ENCODE measurements at places on chromosomes 13 and 19.

DNA sequence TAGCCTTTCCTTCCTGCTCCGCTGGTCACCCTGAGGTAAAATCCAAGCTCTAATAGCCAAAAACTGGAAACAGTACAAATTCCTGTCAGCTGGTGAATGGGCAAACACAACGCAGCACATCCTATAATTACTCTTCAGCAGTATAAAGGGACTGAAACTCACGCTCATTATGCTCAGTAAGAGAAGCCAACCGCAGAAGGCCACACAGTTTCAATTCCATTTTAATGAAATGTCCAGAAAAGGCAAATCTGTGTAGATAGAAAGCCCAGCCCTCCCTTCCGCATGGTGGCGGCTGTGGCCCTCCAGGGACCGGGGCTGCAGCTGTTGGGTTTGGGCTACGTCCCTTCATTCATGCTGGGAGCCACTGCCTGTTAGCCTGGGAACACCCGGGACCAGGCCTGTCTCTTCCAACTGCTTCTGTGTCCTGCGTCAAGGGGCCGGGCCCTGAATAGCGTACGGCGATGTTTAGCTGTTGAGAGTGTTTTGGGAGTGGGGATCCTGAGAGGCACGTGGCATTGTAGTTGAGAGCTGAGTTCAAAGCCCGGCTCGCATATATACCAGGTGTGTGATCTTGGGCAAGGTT lies 23.5 kb downstream of the NKPD1 start:
- DNase-seq, result no peak

- no peak for DNase-seq
Observed at GRCh38 chr13:109700176-109700575, 86.2 kb downstream of the IRS2 start.

DNA sequence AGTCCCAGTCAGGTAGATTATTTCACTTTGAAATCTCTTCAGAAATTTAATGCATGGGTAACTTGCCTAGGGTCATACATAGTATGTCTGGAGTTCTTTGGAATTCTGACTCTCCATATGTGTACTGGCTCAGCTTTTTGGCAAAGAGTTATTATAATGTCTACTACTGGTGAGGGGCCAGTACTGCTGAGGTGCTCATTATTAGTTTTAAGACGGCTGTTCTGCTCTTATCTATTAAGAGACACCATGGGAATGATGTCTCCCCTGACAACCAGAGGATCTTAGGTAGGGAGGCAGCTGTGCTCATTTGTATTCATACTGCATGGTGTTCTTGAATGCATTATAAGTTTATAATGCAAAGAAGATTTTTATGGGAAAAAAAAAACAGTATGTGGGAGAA lies 184.1 kb downstream of the RGCC start:
- no peak for DNase-seq

- DNase-seq, result peak; percentile 46
Observed at GRCh38 chr13:113527272-113527958, 36.9 kb upstream of the DCUN1D2 start.

GRCh38 chr19:51735759-51736449 lies 12.1 kb upstream of the HAS1 start:
- DNase-seq, result no peak

DNA sequence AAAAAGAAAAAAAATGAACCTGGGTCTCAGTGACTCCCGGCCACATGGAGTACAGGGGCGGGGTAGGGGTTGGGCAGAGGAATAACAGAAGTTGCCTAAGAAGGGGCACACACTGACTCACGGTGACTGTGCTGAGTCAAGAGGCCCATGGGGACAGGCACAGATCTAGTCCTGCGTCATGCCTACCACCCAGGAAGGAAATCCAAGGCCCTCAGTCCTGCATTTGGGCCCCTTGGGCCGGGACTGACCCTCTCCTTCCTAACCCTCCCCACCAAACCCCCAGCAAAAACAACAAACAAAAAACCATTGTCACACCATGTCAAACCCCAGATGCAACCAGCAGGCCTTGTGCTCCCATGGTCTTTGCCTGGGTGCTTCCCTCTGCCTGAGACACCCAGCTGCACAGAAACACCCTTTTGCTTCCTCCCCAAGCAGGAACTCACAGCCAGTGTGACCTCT lies 9.6 kb upstream of the NOTCH3 start:
- DNase-seq, result no peak

- DNase-seq, result no peak
Observed at GRCh38 chr13:20006206-20006605, 47.7 kb downstream of the ZMYM2 start.

GRCh38 chr19:45973553-45974338 lies at the start of gene NOVA2:
NOVA2 (minus strand) TSS chr19:45973865; CDS start chr19:45973351, 514 bp downstream.
- DNase-seq, result no peak

- no peak for DNase-seq
Observed at GRCh38 chr13:48485432-48485831, 47.4 kb downstream of the RCBTB2 start.

- DNase-seq, result no peak
Observed at GRCh38 chr13:25468325-25469168, 96.8 kb downstream of the ATP8A2 start.

GRCh38 chr13:92681239-92681638 lies 545.4 kb upstream of the GPC6 start:
- no peak for DNase-seq

GRCh38 chr13:19836472-19836871 lies 27.0 kb downstream of the ZMYM5 start:
- DNase-seq, result no peak

DNA sequence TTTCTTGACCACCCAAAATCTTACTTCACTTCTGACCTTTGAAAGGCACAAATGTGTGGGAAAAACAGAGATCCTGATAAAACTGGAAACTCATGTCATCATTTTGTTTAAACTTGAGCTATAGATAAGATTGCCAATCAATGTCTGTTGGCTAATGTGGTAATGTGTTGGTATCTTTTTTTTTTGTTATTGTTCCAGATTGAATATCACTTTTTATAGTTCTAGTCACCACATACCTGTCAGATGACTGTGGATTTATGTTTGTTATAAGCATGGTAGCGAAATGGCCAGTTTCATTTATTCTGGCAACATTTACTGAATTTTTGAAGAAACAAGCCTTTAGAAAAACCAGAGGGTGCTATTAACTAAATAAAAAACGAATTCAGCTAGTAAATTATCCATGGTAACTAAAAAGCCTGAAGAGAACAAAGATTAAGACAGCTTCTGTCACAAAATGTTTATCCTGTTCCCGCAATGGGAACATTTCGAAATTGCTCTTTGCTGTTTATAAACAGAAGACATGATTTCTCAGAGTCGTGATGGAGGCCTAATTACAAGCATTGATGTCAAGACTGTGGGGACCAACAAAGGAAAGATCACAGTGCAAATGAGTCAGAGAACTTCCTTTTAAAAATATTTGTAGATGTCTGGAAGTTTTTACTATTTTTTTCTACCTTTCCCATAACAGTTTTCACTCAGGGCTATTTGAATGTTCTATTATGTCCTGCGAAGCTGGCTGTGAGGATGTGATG lies 82.9 kb upstream of the POSTN start:
- no peak for DNase-seq

- no peak for DNase-seq
Observed at GRCh38 chr13:42946927-42947326, 45.1 kb downstream of the EPSTI1 start.

DNA sequence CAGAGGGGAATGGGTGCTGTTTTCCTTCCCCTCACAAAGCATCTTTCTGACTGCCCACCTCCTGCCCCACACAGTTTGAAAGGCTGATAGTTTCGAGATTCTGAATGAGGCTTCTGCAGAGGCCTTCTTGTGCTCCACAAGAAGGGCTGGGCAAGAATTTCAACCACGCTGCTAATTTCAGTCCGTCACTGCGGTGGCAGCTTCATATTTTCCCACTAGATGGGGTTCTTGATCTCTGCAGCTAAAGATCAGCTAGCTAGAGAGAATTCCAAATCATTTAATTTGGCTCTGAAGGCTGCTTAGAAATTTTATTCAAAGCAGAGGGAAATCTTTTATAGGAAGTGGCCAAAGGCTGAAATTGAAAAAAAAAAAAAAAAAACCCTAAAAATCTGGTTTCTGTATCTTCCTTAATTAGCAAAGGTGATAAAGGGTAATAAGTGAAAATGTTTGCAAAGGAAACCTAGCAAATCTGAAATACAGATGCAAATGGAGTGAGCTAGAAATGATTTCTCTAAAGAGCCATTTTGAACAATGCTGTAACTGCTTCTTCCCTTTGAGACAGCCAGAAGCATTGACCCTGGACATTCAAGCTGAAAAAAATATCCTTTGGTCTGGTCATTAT lies 38.0 kb upstream of the C13orf42 start:
- DNase-seq, result no peak

GRCh38 chr13:95571941-95572340 lies 19.4 kb downstream of the CLDN10 start:
- DNase-seq, result no peak

- no peak for DNase-seq
Observed at GRCh38 chr19:5940260-5941208, 26.5 kb downstream of the CAPS start.

GRCh38 chr19:1248139-1248785 lies at the start of gene MIDN:
MIDN (plus strand) TSS chr19:1248583; CDS start chr19:1250297, 1,714 bp downstream.
- no peak for DNase-seq

GRCh38 chr19:5443723-5444122 lies 11.5 kb upstream of the ZNRF4 start:
- no peak for DNase-seq

DNA sequence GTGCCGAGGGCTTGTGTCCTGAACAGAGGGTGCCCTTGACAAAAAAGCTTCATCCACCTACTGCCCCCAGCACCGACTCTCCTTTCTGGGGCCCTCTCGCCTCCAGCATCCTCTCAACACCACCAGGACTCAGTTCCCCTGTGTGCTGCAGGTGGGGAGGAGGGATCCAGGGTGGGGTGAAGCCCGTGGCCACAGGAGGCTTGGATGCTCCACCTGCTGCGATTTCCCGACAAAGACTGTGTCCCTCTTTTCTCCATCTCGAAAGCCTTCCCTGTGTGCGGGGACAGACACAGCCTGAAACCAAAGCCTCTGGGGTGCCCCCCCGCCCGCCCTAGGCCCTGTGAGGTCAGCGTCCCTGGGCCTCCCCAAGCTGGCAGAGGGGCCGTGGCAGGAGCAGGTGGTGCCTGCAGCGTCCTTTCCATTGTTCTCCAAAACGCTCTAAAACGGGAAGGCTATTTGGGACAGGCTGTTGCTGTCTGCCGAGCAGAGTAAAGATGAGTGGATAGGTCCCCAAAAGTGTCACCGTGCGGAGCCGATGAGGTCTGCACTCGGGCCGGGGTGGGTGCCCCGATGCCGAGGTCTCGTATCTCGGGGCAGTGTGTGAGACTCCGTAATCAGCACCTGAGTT lies 185.7 kb downstream of the PTPRS start:
- DNase-seq, result no peak

GRCh38 chr13:38176664-38177063 lies 173.0 kb upstream of the UFM1 start:
- DNase-seq, result no peak

GRCh38 chr19:19911150-19911549 lies 10.4 kb downstream of the ZNF93 start:
- DNase-seq, result no peak

- no peak for DNase-seq
Observed at GRCh38 chr13:45496942-45497341, 32.2 kb downstream of the COG3 start.

DNA sequence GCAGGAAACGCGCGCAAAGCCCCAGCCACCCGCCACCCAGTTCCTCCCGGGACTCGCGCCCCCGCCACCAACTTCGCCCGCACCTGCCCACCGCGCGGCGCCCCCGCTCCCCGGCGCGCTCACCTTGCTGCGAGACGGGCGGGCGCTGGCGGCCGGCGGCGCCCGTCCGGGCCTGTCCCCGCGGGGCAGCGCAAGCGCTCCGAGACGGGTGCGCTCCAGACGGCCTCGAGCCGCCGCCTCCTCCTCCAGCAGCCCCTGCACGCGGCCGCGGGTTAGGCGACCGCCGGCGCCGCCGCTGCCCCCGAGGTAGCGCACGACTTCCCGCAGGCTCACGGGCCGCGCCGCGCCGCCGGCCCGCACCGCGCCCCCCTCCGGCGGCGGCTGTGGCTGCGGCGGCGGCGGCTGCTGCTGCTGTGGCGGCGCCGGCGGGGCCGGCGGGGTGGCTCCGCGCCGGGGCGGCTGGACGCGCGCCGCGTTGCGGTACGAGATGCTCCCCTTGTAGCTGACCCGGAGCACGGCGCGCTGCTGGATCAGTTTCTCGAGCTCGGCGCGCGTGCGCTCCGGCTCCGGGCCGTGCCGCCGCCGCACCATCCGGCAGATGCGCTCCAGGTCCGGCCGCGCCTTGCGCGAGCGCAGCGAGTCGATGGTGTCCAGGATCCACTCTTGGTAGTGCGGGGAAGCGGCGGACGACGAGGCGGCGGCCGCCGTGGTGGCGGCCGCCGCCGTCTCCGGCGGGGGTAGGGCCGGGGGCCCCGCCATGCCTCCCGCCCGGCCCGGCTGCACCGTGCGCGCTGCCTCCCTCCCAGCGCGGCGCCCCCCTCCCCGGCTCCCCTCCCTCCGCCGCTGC lies 666 bp downstream of the SAMD1 start:
- no peak for DNase-seq

- no peak for DNase-seq
Observed at GRCh38 chr19:40225440-40226305, 816 bp downstream of the CCNP start.

DNA sequence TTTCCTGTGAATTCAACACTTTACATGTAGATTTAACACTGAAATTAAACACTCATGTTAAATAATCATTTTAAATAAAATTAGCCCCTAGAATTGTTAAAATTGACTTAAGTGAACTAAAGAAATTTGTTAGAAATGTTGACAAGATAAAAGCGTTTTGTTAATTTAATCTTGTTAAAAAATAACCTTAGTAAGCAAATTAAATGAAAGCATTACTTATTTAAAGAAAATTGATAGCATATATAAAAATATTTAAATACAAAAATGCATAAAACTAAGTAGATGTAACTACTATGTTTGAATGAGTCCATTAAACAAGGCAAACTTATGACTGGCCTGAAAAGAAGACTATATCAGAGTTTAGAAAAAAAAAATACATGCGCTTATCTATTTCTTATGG lies 99.0 kb upstream of the TRPC4 start:
- DNase-seq, result no peak

GRCh38 chr19:980133-980998 lies 3.8 kb upstream of the WDR18 start:
- DNase-seq, result no peak

GRCh38 chr19:38862321-38863059 lies 12.7 kb upstream of the HNRNPL start:
- DNase-seq, result no peak

GRCh38 chr19:16327501-16327900 lies 2.9 kb downstream of the KLF2 start:
- DNase-seq, result no peak

GRCh38 chr19:18109733-18110608 lies 12.4 kb downstream of the MAST3 start:
- DNase-seq, result no peak

GRCh38 chr13:33375421-33375820 lies 89.9 kb upstream of the STARD13 start:
- DNase-seq, result no peak

DNA sequence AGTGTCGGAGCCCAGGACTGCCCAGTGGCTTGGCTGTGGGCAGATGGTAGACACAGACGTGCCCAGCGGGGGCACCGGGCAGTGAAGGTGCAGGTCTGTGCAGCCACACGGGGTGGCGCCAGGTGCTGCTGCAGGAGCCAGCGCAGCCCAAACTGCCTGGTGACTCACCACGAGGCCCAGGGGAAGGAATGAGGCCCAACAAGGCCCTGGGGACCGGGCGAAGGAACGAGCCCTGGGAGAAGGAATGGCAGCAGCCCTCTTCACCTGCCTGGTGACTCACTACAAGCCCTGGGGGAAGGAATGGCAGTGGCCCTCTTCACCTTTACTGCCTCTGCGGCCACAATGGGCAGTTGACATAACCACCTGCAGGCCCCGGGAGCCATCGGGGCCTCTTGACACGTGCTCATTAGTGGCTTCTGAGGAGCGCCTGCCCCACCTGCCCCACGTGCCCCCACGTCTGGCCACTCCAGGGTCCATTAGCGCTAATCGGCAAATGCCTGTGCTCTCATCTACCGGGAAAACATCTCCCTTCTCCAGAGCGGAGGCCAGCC lies 9.3 kb downstream of the MED16 start:
- no peak for DNase-seq

All from vagina (tissue), 2 donors.